Activated naive CD8-positive, alpha-beta T cell treated with anti-CD3 and anti-CD28 coated beads, Interleukin-2, amount 10 ng/mL, durations not matched to agents 7 days and 5 days (primary cell): ENCODE measurements at places on chromosomes 6 and 20. TPM values are rescaled to one million over a fixed set of nuclear protein-coding genes. Genes with fewer than 3 reads are reported as not detected.
A peak's percentile ranks its signal among the peaks of the same experiment; 100 is the strongest.

Gene EFCAB8
- 0.77 TPM for total RNA-seq

Gene GTSF1L
- not detected for total RNA-seq

Gene TRDN
- total RNA-seq: not detected

Gene TNXB
- 8.6 TPM for total RNA-seq

Gene CALHM6
- total RNA-seq: 23.2 TPM

Gene NOL4L
- 41.1 TPM for total RNA-seq

Gene TP53TG5
- total RNA-seq: not detected

Gene FAM162B
- total RNA-seq: not detected

Gene HDGFL1
- not detected for total RNA-seq

Gene IMPG1
- total RNA-seq: not detected

Gene LINC00237
- total RNA-seq: 0.33 TPM

Gene PTPRT
- total RNA-seq: not detected

GRCh38 chr6:54431466-54431865 lies 123.2 kb downstream of the TINAG start:
- H3K27ac ChIP-seq: no peak overlapping the region
- H3K4me1 ChIP-seq: no peaks in the 10 kb centered on the region
- H3K27me3 ChIP-seq: no peaks in the 10 kb centered on the region
- no peak overlapping the region for H3K4me3 ChIP-seq
- no peak for DNase-seq
- no peaks in the 10 kb centered on the region for H3K36me3 ChIP-seq

GRCh38 chr6:40192516-40192915 lies 258.3 kb upstream of the MOCS1 start:
- H3K4me3 ChIP-seq: no peak overlapping the region
- DNase-seq: no peak
- peaks cover 3% of the 10 kb centered on the region for H3K27me3 ChIP-seq
- H3K36me3 ChIP-seq: no peaks in the 10 kb centered on the region
- H3K4me1 ChIP-seq: no peaks in the 10 kb centered on the region
- H3K27ac ChIP-seq: no peak overlapping the region

DNA sequence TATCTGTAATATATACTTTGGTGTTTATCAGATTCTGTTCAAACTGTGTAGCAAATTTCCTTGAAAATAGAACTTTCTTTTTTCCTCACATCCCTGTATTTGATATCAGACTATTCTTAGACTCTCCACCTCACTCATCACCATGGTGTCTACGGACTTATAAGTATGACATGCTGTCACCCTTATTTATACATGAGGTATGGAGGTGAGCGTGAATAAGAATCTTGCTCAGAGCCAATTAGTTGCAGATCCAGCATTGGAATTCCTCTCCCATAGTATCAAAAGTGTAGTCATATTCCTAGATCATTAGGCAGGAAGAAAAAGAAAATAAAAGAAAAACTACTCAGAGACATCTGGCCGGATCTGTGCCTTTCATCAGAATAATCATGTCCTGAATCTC lies 43.0 kb downstream of the TPD52L1 start:
- peaks cover 15% of the 10 kb centered on the region for H3K27me3 ChIP-seq
- DNase-seq: no peak
- no peaks in the 10 kb centered on the region for H3K36me3 ChIP-seq
- no peak overlapping the region for H3K4me3 ChIP-seq

GRCh38 chr6:41757931-41758640 lies 10.9 kb upstream of the PGC start:
- DNase-seq: no peak
- no peaks in the 10 kb centered on the region for H3K36me3 ChIP-seq
- H3K27me3 ChIP-seq: peaks cover 10% of the 10 kb centered on the region
- peaks cover 7% of the 10 kb centered on the region for H3K4me1 ChIP-seq
- no peak overlapping the region for H3K27ac ChIP-seq
- H3K4me3 ChIP-seq: no peak overlapping the region

GRCh38 chr20:37574199-37574890 lies 46.7 kb upstream of the BLCAP start:
- H3K4me1 ChIP-seq: no peaks in the 10 kb centered on the region
- H3K36me3 ChIP-seq: no peaks in the 10 kb centered on the region
- no peak for DNase-seq
- H3K27ac ChIP-seq: no peak overlapping the region

GRCh38 chr6:3460253-3460652 lies 3.4 kb upstream of the SLC22A23 start:
- no peak for DNase-seq
- peaks cover 4% of the 10 kb centered on the region for H3K4me1 ChIP-seq
- H3K36me3 ChIP-seq: no peaks in the 10 kb centered on the region
- H3K4me3 ChIP-seq: no peak overlapping the region

DNA sequence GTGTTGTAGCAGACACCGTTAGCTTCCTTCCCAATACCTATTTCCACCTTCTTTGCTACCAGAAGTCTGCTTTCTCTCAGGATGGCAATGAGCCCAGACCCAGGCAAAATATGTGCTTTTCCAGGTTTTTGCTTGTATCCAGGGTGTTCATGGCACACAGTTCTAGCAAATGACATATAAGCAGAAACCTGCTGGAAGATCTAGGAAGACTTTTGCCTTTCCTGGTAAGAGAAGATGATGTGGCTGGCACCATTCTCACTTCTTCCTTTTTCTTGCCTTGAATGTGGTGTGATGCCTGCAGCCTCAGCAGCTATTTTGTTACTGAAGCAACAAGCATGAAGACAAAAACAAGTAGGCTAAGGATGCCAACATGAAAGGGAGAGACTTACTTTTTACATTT lies 19.2 kb upstream of the TBC1D22B start:
- peaks cover 4% of the 10 kb centered on the region for H3K36me3 ChIP-seq
- peaks cover 17% of the 10 kb centered on the region for H3K4me1 ChIP-seq
- H3K27me3 ChIP-seq: no peaks in the 10 kb centered on the region
- no peak for DNase-seq

DNA sequence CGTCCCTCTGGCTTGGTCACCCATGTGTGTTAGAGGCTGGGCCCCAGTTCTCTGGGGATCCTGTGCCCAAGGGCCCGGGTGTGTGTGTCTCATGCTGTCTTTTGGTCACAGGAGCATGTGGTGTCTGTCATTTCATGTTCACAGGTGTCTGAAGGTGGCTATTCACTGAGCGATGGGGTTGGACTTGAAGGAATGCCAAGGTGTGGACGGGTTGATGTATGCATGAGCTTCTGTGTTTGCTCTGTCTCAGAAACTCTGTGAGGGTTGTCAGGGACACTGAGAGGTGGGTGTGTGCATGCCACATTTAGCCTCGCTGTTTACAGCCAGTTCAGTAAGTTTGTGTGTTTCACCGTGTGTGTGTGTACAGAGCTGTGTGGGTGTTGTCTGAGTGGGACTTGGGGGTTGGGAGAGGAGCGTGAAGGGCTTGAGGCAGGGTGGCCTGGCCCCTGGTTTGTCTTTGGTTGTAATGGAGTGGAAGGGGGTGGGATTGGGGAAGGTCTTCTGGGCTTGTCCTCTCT lies 1.2 kb downstream of the DDR1 start:
- H3K27ac ChIP-seq: peak overlapping the region; percentile 18

DNA sequence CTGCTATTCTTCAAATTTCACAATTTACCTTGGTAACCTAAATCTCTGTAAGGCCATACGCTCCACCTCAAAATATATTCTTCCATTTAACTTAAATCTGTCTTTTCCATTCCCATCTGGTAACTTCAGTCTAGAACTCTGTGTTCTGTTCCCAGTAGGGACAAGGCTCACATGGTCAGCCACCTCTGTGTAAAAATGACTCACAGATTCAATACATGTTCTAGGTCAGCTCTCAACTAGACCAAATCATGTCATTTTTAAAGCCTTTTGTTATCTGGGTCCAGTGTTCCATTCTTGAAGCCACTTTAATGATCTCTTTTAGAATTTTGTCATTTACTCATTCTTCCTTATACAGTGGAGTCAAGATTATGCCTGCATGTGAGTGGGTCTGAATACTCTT lies 315.6 kb upstream of the CITED2 start:
- H3K27ac ChIP-seq: no peak overlapping the region
- no peak overlapping the region for H3K4me3 ChIP-seq
- H3K27me3 ChIP-seq: peaks cover 7% of the 10 kb centered on the region
- no peak for DNase-seq

GRCh38 chr6:106064756-106065155 lies 21.4 kb upstream of the PRDM1 start:
- H3K4me3 ChIP-seq: no peak overlapping the region
- DNase-seq: no peak
- H3K36me3 ChIP-seq: no peaks in the 10 kb centered on the region
- H3K27ac ChIP-seq: no peak overlapping the region
- H3K27me3 ChIP-seq: peaks cover 17% of the 10 kb centered on the region
- H3K4me1 ChIP-seq: no peaks in the 10 kb centered on the region

- no peaks in the 10 kb centered on the region for H3K4me1 ChIP-seq
- H3K36me3 ChIP-seq: no peaks in the 10 kb centered on the region
- no peak overlapping the region for H3K4me3 ChIP-seq
- no peak overlapping the region for H3K27ac ChIP-seq
- DNase-seq: no peak
Observed at GRCh38 chr20:11222243-11222642, 548.4 kb upstream of the JAG1 start.

DNA sequence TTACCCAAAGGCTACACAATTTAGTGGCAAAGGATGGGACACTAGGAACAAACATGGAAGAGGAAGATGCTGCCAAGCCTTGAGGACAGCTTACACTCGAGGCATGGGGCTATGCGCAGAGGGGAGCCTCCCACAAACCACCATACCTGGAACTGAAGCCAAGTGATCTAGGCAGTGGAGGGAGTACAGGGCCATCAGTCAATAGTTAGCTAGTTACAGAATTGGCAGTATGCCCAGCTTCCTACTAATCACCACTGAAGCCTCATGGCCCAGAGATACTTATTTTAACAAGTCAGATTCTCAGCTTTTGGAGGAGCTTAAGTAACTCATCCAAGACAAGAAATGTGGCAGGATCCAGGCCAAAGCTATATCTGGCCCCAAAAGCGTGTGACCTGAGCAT lies 226.6 kb upstream of the MOCS1 start:
- no peaks in the 10 kb centered on the region for H3K4me1 ChIP-seq
- H3K4me3 ChIP-seq: no peak overlapping the region
- H3K27ac ChIP-seq: no peak overlapping the region
- no peaks in the 10 kb centered on the region for H3K36me3 ChIP-seq

GRCh38 chr20:46583411-46584214 lies 33.2 kb upstream of the OCSTAMP start:
- DNase-seq: no peak
- H3K4me1 ChIP-seq: no peaks in the 10 kb centered on the region
- peaks cover 18% of the 10 kb centered on the region for H3K27me3 ChIP-seq
- no peaks in the 10 kb centered on the region for H3K36me3 ChIP-seq
- no peak overlapping the region for H3K27ac ChIP-seq
- no peak overlapping the region for H3K4me3 ChIP-seq

GRCh38 chr6:33192671-33193602 lies 670 bp upstream of the COL11A2 start:
- H3K27me3 ChIP-seq: peaks cover 33% of the 10 kb centered on the region
- H3K4me1 ChIP-seq: peaks cover 18% of the 10 kb centered on the region

DNA sequence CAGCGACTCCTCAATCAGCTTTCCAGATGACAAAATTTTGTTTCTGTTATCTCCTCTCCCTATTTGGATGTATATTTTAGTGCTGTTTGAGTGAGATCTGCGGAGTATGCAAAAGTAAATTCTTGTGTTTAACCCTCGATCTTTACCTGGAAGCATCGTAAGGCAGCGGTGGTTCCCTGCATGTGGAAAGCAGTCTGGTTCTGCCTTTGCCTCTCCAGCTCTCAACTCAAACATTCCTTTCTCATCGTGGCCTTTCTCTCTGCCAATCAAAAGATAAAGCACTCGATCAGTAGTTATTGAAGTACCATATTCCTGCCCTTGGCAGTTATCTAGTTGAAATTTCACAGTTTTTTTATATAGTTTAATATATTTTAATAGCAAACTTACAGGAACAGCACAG lies 44.0 kb upstream of the BTN3A2 start:
- peaks cover 7% of the 10 kb centered on the region for H3K36me3 ChIP-seq
- peak overlapping the region; percentile 68 for H3K4me3 ChIP-seq
- peaks cover 29% of the 10 kb centered on the region for H3K4me1 ChIP-seq
- no peak for DNase-seq
- H3K27me3 ChIP-seq: peaks cover 18% of the 10 kb centered on the region
- H3K27ac ChIP-seq: no peak overlapping the region

GRCh38 chr20:7085467-7085866 lies 318.0 kb downstream of the BMP2 start:
- H3K36me3 ChIP-seq: no peaks in the 10 kb centered on the region
- no peak overlapping the region for H3K4me3 ChIP-seq
- no peak for DNase-seq
- H3K27me3 ChIP-seq: no peaks in the 10 kb centered on the region
- H3K27ac ChIP-seq: no peak overlapping the region

GRCh38 chr6:17580518-17581048 lies 19.5 kb upstream of the FAM8A1 start:
- peaks cover 21% of the 10 kb centered on the region for H3K27me3 ChIP-seq
- DNase-seq: peak; percentile 41
- peak overlapping the region; percentile 68 for H3K4me3 ChIP-seq
- H3K36me3 ChIP-seq: no peaks in the 10 kb centered on the region
- peaks cover 5% of the 10 kb centered on the region for H3K4me1 ChIP-seq

- H3K4me3 ChIP-seq: peak overlapping the region; percentile 84
- H3K27me3 ChIP-seq: no peaks in the 10 kb centered on the region
- H3K4me1 ChIP-seq: peaks cover 74% of the 10 kb centered on the region
- DNase-seq: peak; percentile 58
Observed at GRCh38 chr6:111759331-111759835, 113.9 kb downstream of the FYN start.

- H3K4me1 ChIP-seq: peaks cover 13% of the 10 kb centered on the region
- no peaks in the 10 kb centered on the region for H3K36me3 ChIP-seq
- no peak overlapping the region for H3K27ac ChIP-seq
- no peak for DNase-seq
- H3K27me3 ChIP-seq: peaks cover 4% of the 10 kb centered on the region
Observed at GRCh38 chr6:156691018-156691417, 86.2 kb upstream of the ARID1B start.

DNA sequence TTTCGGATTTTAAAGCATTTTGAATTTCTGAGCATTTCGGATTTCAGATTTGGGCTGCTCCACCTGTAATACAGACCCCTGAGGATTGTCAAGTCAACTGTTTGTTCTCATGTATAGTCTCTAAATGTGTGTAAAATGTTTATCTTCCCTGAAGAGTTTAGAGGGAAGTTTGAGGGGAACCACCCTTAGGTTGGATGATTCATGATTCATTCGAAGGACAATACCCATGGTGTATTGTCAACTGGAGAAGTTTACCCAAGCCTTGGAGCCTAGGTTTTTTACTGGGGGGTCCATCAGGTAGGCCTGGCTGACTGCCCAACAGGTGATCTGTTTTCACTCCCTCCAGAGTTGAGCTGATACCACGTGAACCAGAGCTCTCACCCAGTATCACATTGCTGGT lies 18.9 kb downstream of the GSTA4 start:
- no peak overlapping the region for H3K4me3 ChIP-seq
- H3K36me3 ChIP-seq: no peaks in the 10 kb centered on the region
- peaks cover 4% of the 10 kb centered on the region for H3K4me1 ChIP-seq
- no peak overlapping the region for H3K27ac ChIP-seq
- DNase-seq: no peak

- DNase-seq: peak; percentile 90
- H3K36me3 ChIP-seq: peaks cover 15% of the 10 kb centered on the region
- H3K4me1 ChIP-seq: peaks cover 37% of the 10 kb centered on the region
- H3K27ac ChIP-seq: peak within 1 kb of the TSS; percentile 85
- H3K27me3 ChIP-seq: no peaks in the 10 kb centered on the region
Observed at GRCh38 chr20:46689082-46689753, at the start of gene TP53RK. Gene TP53RK, minus strand, starts transcription at chr20:46689444. Its CDS starts 30 bp downstream, at chr20:46689414.

- H3K27me3 ChIP-seq: peaks cover 39% of the 10 kb centered on the region
- DNase-seq: peak; percentile 62
- H3K4me3 ChIP-seq: peak overlapping the region; percentile 84
- peak overlapping the region; percentile 94 for H3K27ac ChIP-seq
- peaks cover 9% of the 10 kb centered on the region for H3K36me3 ChIP-seq
Observed at GRCh38 chr20:44028868-44029847, 114.5 kb downstream of the TOX2 start.

GRCh38 chr6:16540804-16541752 lies 220.2 kb downstream of the ATXN1 start:
- no peak overlapping the region for H3K27ac ChIP-seq
- H3K27me3 ChIP-seq: no peaks in the 10 kb centered on the region
- H3K4me3 ChIP-seq: no peak overlapping the region
- peaks cover 3% of the 10 kb centered on the region for H3K36me3 ChIP-seq
